NCI-H226 (cell line): ENCODE measurements at places on chromosomes 3 and 15.

DNA sequence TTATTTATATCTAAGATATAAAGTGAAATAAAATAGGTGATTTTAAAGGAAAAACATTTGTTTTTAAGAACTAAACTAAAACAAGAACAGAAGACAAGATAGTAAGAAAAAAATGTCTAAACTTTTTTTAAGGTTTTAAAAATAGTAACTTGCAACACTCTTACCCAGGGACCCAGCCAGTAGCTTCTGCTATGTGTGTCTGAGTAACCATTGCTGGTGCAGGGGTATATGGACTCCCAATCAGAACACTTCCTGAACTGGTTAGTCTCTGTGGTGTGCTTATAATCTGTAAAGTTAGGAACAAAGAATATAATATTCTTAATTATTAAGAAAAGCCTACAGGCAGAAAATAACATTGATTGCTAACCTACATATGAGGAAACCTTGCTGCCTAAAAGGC lies 118.4 kb downstream of the ATP1B3 start:
- no peak for DNase-seq

DNA sequence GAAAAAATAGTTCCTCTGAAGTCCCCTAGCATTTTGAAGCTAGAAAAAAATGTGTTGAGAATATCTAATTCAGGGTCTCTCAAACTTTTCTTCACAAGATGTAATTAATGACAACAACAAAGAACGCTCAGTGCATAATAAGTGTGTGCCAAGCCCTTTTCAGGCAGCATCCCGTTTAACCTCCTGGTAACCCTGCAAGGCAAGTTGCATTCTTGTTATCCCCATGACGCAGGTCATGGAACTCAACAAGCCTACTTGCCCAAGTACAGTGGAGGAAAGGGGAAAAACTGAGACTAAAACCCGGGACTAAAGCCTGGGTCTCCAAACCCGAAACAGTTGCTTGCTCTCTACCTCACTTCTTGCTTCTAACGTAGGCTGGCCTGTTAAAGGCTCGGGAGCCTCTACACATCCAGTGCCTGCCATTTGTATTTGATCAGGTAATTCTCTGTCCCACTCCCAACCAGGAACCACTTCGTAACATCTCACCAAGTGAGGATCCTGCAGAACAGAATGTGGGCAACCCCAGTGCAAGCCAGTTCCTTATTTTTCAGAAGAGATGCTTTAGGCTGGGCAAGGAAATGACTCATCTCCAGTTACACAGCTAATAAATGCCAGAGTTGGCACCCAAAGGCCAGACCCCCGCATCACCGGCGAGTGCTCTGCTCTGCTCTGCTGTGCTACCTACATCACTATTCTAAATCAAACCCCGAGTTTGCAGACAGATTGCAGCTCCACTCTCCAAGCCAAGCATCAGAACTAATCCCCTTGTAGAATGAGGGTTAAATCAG lies 28.3 kb downstream of the LMCD1 start:
- peak; percentile 22 for DNase-seq

DNA sequence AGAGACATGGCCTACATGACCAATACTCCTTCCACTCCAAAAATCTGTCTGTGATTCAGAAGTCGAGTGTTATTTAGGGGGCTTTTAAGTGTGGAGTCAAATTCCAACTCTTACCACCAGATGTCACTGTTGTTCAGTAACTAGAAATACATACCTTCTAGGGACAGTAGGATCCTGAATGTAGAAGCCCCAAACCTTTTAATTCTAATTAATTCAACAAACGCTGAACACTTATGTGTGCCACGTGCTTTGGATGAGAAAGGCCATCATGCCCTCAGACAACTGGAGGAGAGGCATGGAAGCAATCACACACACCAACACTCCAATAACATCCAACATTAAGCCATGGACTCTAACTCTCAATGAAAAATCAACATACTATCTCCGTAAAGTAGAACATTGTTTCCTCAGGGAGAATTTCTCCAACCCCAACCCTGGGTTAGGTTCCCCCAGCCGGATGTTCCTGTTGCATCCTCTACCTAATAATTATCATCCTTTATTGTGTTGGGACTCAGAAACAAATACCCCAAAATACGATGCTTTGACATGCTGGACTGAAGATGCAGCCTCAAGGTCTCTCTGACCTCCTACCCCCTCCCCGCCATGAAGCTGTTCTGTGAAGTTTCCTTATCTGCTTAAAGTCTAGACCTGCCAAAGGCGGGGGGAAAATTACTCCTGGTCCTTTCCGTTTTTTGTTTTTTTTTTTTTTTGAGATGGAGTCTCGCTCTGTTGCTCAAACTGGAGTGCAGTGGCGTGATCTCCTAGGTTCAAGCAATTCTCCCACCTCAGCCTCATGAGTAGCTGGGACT lies 8.0 kb upstream of the CCDC13 start:
- DNase-seq, result no peak

DNA sequence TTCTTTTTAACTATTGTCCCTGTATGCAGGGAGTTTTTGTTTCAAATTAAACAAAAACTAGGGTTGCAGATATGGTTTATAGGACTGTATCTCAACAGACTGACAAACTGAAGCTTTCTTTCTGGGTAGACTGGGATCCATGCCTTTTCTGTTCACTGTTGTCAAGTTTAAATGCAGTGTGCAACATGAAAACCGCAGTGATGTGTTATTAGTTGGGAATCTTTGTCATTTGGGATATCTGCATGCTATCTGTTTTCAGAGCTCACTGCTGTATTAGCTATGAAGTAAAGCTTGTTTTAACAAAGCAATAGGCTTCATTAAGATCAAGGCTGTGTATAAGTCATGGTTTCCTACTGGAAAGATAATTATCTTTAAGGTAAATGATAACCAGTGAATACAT lies 21.4 kb upstream of the MCF2L2 start:
- no peak for DNase-seq

DNA sequence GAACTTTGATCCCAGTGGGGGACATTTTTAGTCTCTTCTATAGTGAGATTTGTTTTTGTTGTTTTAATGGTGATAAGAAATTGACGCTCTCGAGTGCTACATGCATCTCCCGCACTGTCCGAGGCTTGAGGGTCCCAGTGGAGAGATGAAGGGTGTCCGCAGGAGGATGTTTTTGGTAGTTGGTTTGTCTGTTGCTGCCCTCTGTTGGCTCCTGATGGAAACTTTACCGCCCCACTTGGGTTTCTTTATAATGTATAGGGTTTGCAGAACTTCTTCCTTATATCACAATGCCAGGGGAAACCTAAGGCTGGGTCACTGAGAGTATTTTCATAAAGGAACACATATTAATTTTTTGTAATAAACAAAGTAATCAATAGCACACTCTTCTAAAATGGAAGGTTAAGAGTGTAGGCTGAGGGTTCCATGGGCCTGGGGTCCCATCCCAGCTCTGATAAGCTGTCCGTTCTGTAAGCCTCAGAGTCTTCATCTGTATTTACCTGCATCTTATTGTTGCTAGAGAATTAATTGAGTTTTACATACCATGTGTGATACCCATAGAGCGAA lies 185.3 kb upstream of the FEZF2 start:
- no peak for DNase-seq

DNA sequence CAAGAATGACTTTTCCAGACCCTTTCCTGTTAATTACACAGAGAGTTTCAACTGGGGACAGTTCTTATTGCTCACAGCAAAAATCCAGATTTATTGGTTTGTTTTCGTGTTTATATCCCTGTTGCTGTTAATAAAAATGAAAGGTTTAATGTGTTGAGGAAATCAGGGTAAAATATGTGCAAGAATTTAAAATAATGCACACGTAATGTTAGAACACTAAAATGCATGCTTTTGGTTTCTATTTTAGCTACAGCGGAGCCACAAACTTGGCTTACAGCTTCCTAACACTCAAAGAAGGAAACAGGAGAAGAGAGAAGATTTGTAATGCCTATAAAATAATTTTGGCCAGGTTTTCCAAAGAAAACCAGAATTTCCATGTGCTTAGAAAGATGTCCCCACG lies 62.7 kb downstream of the CASR start:
- DNase-seq, result no peak

GRCh38 chr3:24401090-24401810 lies 93.4 kb downstream of the THRB start:
- DNase-seq, result no peak

DNA sequence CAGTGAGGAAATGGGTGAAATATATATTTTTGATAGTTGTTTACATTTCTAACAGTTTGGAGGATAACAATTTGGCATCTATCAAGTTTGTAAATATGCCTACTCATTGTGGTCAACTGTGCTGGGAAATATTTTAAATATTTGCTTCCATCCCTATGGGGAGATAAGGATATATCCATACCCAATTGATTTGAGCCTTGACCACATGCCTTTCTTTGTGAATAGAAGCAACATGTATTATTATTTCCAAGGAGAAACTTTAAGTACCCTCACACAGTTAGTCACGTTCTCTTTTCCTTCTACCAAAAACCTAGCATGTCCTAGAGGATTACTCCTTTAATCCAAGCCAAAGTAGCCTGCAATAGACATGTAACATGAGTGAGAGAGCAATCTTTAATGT lies 245.4 kb upstream of the CBLB start:
- peak; percentile 54 for DNase-seq

DNA sequence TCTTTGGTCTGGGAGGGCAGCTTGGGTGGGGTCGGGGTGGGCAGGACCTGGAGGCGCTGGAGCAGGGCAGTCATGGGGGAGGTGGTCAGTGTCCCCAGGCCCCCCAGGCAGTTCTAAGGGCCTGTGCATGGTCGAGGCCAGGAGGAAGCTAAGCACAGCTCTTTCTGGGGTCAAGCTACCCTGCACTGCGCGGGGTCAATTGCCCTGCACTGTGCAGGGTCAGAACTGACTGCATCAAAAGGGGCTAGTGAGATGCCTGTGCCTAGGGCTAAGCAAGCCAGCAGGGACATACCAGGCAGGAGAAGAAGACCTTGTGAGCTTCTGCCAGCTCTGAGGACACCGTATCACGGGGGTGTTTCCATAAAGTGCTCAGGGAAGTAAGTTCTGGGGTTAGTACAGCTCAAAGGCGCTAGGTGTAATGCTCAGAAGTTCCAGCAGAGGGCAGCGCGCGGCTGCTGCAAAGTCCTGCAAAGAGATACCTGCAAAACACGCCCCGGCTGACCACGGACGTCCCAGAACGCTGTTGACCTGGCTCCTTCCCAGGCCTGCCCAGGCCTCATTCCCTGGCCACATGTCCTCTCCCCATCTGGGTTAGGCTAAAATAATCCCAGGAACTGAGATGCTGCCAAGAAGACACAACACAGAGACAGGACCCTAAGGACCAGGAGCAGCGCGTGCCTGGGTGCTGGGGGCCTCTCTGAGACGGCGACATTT lies 18.8 kb upstream of the IQSEC1 start:
- DNase-seq, result peak; percentile 53

DNA sequence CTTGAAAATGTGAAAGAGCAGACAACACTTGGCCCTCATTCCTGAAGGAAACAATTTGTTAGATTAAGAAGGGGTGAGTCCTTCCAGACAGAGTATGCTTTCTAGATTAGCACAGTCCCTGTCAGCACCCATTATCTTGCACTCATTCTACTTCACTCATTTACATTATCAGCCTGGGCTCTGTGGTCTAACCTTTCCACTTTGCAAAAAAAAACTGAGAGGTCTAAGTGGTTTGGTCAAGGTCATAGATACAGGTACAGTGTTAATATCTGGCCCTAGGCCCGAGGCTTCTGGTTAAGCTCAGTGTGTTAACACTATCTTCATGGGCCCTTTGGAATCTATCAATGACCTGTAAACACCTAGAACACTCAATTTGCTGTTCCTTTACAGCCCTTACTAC lies 123.4 kb upstream of the LRRN1 start:
- DNase-seq, result no peak

- DNase-seq, result peak; percentile 72
These were observed 847 bp downstream of the WHAMM start for GRCh38 chr15:82810061-82810889.

DNA sequence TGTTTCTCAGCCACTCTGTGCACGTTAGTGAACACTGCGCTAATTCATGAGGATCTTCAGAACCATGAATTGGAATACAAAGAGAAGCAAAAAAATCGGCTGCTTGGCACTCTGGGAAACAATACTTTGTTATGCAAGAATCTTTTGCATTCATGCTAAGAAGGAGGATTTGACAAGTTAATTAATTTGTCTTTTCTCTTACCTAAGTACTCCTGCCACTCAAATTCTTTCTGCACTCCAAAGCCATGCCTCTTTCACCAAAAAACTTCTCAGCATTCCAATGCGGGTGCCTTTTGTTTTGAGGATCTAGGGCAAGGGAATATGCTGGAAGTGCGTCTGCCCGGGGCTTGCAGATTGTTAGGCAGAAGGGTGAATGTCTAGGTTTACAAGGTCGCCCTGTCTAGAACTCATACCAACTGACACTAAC lies 11.3 kb upstream of the KAT2B start:
- no peak for DNase-seq

DNA sequence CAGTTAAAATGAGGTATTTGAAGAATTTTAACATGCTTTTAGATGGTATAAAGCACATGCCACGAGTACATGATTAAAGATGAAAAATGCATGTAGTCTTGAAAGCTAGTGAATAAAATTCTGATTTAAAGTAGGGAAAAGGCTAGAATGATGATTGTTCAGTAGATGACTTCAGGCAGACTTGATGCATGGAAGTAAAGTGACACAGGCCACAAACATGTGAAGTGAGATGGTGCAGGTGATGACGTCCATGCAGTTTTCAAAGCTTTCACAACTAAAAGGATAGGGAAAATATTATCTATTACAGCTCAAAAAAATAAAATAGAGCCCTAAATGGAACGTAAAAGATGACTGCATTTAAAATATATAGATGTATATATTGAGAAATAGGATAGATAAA lies 140.9 kb downstream of the TFG start:
- DNase-seq, result no peak

DNA sequence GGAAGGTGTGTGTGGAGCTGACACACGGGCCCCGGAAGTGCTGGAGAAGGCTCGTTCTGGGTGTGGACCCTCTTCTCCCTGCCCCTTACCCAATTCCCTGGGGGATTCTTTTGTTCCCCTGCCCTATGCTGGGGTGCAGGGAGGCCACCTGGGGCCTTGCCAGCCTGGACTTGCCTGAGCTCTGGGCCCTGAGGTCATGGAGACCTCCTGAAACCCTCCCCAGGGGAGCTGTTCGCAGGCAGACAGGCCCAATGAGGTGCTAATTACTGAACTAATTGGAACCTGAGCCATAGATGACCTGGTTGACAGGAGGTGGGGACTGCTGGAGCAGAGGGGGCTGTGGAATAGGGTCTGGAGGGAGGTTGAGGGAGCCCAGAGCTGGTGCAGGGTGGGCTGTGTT lies 9.4 kb upstream of the C15orf39 start:
- no peak for DNase-seq

GRCh38 chr3:56923526-56924224 lies 121.9 kb upstream of the ARHGEF3 start:
- DNase-seq, result peak; percentile 56

DNA sequence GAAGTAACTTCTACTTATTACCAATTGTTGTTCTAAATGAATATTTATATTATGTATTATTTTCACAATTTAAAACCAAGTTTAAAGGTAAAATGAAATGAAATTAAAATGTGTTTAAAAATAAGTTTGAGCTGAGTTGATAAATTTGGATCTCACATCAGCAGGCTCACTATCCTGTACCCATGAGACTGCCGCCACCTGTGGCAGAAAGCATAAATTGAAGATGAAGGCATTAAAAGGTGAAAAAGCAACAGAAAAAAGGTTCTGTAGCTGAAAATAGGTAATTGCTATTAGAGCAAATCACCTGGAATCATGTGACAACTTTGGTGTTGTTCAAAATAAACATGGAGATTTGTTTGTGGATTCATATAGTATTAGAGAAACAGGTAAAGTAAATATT lies 133.0 kb upstream of the CADM2 start:
- no peak for DNase-seq

GRCh38 chr3:140128217-140128616 lies 193.2 kb downstream of the CLSTN2 start:
- no peak for DNase-seq

GRCh38 chr3:14406336-14406735 lies 3.9 kb downstream of the SLC6A6 start:
- no peak for DNase-seq
